CD4-positive, alpha-beta T cell treated with Interleukin-10 for 1 hour (primary cell): ENCODE measurements at places on chromosomes 5 and 9.

DNA sequence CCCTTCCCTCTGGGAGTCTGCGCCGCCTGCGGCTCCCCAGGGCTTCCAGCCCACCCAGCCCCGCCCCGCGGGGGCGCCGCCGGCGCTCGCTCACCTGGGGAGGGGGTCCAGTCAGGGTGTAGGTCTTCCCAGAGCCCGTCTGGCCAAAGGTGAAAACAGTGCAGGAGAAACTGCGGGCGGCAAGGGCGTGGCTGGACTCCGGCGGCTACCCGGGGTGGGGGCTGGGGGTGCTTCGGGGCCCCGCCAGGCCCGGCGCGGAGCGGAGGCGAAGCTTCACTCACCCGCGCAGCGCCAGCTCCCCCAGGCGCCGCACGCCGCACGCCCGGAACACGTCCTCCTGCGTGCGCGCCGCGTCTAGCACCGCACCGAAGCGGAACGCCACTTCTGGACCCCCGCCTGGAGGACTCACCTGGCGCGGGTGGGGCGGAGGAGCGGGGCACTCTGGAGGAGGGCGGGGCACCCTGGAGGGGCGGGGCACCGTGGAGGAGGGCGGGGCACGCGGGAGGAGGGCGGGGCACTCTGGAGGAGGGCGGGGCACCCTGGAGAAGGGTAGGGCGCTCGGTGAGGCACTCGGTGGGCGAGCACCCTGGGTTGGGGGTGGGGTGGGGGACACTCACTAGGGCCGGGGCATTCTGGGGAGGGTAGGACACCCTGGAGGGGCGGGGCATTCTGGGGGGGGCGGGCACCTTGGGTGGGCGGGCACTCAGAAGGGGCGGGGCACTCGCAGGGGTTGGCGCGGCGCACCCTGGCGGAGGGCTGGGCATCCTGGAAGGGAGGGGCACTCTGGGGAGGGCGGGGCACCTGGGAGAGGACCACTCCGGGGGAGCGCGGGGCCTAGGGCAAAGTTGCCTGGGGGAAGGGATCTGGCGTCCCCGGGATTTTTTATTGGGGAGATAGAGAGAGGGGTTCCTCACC lies 814 bp downstream of the KIF12 start:
- DNase-seq, result no peak

DNA sequence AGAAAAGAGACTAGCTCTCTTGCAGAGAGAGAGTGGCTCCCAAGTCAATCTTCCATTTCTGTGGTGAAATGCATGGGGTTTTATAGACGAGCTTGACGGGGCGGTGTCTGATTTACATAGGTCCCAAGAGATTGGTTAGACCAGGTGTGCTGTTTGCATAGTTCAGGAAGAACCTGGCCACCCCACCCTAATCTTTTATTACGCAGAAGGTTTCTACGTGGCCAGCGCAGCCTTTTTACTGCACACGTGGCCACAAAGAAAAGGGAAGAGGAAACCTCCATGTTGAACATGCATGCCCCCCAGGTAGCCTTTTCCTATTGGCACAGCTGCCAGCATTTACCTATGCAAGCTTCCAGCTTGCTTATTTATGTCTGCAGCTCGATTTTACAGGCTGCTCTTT lies 92.1 kb downstream of the CAVIN4 start:
- DNase-seq, result no peak

- peak; percentile 4 for DNase-seq
These were observed 280.4 kb downstream of the MEF2C start for GRCh38 chr5:88602584-88602983.

GRCh38 chr9:336039-336438 lies 121.4 kb downstream of the DOCK8 start:
- DNase-seq, result no peak

DNA sequence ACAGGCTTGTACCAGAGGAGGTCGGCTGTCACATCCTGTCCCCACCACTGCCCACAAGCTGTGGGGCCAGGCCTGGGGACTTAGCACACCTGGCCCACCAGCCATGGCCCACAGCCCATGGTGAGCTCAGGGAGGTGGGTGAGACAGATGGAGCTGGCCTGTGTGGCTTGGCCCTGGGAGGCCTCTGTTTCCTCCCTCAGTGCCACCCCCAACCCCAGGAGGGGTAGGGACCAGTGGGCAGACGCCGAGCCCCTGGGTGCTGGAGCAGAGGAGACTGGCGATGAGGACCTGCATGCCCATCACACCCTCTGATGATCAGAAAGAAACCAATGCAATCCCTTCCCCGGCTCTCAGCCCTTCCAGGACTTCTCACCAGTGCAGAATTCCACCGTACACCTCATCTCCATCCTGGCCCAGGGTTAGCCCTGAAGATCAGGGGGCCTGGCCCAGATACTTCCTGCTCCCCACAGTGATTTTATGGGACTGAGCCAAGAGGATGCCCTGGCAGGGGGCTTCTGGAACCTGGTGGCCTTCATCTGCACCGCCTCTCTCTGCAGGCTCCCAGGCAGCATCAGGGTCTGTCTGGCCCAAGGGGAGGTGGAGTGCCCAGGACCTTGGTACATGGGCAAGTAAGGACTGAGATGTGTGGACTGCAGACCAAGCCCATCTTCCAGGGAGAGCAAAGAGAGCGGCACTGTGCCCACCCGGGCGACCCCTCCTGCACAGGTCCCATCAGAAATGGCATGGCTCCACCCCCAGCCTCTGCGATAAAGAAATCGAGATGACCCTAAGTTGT lies 16.9 kb upstream of the NKD2 start:
- no peak for DNase-seq

DNA sequence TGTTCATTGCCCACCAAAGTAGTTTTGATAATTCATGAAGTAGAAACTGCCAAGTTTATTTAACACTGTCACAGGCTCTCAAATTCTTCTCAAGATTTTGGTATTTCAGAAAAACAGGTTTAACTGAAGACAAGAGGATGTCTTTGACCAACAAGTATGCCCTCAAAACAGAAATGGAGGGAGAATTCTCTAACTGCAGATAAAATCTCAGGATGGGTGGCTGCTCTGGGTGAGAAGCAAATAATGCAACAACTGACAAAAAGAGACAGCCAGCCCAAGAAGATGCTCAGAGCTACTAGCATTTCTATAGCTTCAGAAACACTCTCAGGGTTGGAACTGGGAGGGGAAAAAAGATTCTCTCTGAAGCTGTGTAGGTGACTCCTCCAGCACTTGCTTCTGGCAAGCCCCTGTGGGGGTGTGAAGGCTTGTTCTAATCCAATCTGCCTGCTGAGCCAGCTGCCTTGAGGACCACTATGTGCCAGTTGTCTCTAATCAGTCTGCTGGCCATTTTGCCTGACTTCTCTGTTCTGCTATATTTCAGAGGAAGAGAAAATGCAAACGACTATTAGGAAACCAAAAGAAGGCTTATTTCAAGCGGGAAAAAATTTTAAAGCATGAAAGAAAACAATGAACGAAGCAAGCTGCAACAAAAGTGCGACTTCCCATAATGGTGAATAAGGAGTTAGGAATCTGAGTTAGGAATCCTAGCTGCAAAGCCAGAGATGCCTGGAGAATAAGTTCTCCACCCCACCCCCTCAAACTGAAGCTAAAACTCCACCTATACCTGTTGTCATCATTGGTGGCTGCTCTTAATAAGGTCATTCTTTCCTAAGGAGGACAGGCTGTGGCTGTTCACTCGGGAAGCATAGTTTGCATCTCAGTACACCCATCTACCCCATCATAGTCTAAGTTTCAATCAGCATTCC lies 147.5 kb downstream of the GNAQ start:
- DNase-seq, result no peak

DNA sequence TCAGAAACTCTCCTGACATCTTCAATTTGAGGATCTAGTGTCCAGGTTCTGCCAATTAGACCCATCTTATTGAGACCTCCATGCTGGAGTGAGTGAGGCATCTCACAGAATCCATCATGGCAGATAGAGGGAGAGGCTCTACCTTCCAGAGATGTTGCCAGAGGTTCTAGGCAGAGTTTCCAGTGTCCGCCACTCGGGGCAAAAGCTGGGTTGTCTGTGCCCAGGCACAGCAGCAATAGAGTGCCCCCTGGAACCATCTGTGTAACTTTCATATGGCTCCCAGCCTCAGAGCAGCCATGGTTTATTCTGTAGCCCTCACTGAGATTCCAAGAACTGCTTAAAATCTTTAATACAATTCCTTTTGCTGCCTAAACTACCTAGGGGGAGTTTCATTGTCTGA lies 16.6 kb upstream of the CCDC112 start:
- no peak for DNase-seq

DNA sequence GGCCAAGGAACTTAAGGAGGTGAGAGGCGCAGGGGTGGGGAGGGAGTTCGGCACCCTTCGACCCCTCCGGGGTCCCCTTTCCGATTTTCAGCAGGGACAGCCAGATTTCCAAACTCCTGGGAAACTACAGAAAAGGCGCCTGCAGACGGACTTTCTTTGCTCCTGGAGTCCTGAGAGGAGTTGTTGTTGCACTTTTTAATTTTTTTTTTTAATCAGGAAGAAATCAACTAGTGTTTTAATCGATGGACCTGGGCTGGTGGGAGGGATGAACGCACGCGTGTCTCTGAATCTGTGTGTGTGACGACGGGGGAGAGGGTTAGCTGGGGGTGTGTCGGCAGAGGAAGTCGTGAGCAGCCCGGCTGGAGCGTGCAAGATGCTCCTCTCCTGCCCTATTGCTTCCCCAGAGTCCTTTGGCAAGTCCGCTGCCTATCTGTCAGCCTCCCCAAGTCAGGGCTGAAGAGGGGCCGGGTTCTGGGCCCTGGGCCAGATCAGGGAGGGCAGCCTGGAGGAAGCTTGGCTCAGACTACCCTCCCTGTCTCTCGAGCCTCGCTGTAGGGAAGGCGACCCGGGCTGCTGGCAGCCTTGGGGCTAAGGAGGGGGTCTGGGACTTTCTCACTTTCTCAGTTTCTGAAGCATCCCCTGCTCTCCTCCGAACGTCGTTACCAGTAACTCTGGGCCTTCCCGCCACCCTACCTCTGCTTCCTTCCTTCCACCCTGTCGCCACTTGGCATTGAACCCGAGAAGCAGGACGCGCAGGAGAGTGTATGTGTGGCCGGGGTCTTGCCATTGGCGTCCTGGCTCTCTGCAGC lies 731 bp downstream of the PRR16 start:
- DNase-seq, result no peak

- no peak for DNase-seq
These were observed 72.1 kb upstream of the GRAMD2B start for GRCh38 chr5:126351153-126351552.

- DNase-seq, result no peak
These were observed 49.0 kb upstream of the GGTA1 start for GRCh38 chr9:121548666-121549065.

DNA sequence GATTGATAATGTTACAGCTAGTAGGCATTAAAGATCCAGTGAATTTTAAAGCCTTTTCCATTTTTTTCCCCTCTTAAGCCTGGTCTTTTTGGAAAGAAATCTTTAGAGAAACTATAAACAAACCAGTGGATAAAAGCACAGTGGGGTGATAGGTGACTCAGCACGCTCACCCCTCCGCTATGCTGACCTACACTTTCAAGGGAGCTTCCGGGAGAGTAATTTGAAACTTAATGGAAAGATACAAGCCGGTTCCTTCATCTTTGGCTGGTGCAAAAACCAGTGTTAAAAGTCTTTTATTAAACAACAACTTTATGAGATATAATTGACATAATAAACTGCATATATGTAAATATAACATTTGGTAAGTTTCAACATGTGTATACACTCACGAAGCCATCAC lies 27.0 kb upstream of the ALDOB start:
- DNase-seq, result no peak

GRCh38 chr5:91562922-91563321 lies 179.8 kb upstream of the ARRDC3 start:
- DNase-seq, result no peak

GRCh38 chr5:42636425-42636824 lies 120.2 kb upstream of the CCDC152 start:
- no peak for DNase-seq
